Mesothelial cell of epicardium (in vitro differentiated cells): ENCODE measurements at places on chromosomes 3 and 15. TPM values are rescaled to one million over a fixed set of nuclear protein-coding genes. Genes with fewer than 3 reads are reported as not detected.

DNA sequence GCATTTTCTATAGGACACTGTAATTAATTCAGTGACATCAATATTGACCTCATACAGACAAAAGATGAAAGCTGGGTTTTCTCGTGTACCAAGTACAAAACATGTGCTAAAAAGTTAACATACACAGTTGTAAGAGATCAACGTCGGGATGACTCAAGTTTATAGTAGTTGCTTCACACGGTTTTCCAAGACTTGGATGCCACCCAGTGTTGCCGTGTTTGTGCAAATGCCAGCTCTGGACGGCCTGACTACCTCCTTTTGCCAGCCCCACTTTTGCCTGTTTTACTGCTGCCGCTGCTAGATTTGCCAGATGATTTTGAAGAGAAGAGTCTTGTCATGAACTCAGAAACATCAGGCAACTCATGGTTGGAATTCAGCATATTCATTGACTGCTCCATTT is 17.6 kb downstream of the EMC7 start:
- DNase-seq, result no peak

DNA sequence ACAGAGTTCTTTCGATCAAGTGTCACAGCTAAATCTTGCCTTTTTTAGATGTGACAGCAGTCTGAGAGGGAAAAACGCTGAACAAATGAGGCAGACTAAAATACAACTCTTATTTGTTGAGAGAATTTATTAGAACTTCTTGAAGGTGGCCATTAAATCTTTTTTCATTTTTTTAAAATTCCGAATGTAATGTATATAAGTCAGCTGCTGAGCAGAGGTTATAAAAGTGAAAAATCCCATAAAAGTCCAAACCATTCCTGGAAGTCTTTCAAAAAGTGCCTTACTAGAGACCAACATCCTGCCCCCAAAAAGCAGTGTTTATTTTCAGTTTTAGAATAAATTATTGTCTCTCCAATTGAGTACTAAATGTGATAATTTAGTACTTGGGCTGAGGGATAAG is 3.1 kb downstream of the TSEN2 start:
- DNase-seq, result no peak

GRCh38 chr15:85010386-85011159 is 28.9 kb downstream of the PDE8A start:
- no peak for DNase-seq

DNA sequence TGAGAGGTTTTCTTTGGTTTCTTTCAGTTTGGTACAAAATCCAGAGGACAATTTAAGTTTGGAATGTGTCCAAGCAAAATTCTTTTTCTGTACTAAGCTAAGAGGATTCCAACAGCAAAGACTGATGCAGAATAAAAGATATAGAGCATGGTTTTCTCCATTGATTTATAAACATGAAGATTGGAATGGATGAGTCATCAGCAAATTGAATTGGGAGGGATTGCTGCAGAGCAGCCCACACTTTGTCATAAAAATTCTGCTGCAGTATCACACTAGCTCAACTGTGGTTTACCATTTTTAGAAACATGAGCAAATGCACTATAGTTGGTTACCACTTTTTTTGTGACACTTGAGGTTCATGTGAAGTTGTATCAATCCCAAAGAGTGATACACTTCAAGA is 16.1 kb upstream of the LARP6 start:
- DNase-seq, result no peak

GRCh38 chr15:78057803-78058202 is 19.7 kb downstream of the TBC1D2B start:
- DNase-seq, result no peak

- DNase-seq, result no peak
Measured at GRCh38 chr15:71666763-71667620, 143.4 kb upstream of the NR2E3 start.

The TM4SF1 gene
- 39.2 to 52.2 TPM (median 43.5 TPM) in 3 replicates for total RNA-seq

The FGF12 gene
- total RNA-seq, result 0.97 to 1.2 TPM (median 1.0 TPM) in 3 replicates
